ENCODE measurements at places on chromosomes 2 and 18.
A peak's percentile ranks its signal among the peaks of the same experiment; 100 is the strongest.

- DNase-seq = no peak
Measured at GRCh38 chr2:43467891-43468290, 127.9 kb downstream of the THADA start.

DNA sequence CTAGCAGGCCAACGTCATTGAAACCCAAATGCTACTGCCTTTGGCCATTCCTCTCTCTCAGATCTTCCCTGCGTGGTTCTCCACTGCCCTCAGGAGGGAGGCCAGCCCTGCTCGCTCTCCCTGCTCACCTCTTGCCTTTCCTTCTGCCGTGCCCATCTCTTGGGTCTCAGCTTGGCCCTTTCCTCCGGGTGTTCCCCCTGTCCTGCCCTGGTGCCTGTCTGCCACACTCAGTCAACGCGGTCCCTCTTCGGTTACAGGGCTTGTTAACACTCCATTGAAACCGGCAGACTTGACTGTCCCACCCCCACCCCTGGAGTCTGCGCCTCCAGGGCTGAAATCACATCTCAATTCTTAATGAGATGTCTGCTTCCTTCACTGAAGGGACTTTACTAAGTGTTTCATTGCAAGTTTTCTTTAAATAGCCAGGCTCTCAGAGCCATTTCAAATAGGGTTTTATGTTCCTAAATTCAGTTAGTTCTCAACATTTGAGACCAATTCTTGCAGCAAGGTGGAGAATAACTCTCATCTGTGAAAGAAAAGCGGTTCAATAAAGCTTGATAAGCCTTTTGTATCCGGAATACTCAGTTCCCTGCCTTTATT lies 237.6 kb downstream of the DYSF start:
- no peak for DNase-seq

DNA sequence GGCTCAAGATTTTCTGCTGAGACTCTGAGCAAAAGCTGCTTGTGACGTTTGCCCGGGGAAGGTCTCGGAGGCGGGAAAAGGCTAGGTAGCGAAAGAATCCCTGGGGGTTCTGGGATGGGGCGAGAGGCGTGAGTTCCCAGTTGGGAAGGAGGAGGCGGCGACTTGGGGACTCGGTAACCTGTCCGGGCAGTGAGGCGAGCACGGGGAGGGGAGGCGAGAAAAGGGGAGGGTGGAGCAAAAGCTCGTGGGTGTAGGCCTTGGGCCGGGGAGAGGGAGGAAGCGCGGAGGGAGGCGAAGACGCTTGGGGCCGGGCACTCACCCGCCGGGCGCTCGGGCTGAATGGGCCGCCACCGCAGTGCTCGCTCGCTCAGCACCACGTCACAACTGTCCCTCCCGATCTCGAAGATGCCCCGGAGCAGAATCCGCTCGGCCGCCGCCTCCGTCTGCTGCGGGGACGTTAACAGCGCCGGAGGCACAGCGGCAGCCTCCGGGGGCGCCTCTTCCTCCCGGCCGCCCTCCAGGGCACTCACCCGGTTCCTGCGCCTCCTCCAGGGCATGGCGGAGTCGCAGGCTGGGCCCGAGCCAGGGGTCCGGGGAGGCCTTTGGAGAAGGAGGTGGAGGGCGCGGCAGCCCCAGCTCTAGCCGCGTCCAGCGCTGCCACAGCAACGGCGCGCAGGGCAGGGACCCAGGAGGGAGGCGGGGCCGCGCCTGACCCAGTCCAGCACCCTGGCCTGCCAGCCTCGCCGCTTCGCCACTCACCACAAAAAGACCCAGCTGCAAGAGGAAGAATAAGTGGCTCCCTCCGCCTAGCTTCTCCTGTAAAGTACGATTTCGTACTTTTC lies at the start of gene CERKL:
CERKL (minus strand) TSS at position 656 of the 842 bp plus-strand sequence; CDS start at position 557, 99 bp downstream.
- DNase-seq = peak; percentile 83

- DNase-seq = no peak
Measured at GRCh38 chr18:11002277-11002676, 147.1 kb downstream of the PIEZO2 start.

DNA sequence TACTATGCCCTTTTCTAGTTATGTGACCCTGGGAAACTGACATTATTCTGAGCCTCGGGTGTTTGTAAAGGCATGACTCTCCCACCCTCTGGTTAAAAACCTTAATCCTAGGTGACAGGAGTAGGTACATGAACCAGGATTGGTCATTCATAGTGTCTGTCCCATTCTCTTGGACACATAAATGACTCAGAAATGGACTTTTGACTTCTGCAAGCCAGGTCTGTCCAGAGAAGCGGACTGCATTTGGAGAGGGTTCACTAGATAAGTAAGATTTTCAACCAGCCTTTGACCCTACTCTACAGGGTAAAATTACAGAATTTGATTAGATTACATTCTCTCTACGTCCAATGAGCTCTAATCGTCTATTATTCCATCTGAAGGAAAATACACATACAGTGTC lies 285.9 kb downstream of the DPP10 start:
- DNase-seq = no peak

GRCh38 chr2:184419744-184420143 lies 178.6 kb upstream of the ZNF804A start:
- DNase-seq = no peak

GRCh38 chr2:239002591-239002953 lies 154.7 kb downstream of the TWIST2 start:
- no peak for DNase-seq

- no peak for DNase-seq
Measured at GRCh38 chr2:228675646-228676045, 494.2 kb upstream of the SPHKAP start.

GRCh38 chr18:62281684-62282083 lies 43.4 kb upstream of the TNFRSF11A start:
- no peak for DNase-seq

DNA sequence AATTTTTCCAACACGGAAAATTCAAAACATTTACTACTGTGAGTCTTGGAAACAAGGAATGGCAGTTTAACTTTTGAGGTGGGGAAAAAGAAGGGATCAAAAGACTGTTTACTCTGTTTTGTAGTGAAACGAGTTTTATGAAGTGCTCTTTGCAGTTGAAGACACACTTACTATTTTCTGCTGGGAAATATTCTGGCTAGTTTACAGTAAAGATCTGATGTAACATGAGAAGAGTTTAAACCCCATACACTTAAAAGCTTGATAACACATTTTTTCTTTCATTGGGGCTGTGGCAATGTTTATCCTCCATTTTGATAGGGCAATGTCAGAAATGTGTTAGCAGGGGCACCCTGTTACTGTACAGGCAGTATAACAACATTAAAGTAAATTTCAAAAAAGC lies 124.9 kb upstream of the SMAD7 start:
- no peak for DNase-seq

DNA sequence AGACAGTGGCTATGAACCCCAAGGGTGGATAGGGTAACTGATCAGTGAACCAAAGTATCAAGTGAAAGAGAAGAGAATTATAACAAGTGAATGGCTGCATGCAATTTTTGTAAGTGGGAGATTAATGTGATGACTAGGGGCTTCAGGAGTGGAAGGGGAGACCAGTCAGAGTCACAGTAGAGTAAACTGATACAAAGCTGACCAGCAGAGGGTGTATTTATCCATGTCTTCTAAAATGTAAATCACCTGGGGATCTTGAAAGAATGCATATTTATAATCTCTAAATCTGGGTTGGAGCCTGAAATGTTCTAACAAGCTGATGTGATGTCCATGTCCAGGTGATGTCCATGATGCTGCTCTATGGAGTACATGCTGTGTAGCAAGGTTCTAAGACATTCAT lies 1351.3 kb upstream of the CHAC2 start:
- no peak for DNase-seq

- no peak for DNase-seq
Measured at GRCh38 chr2:105708697-105709096, 36.0 kb upstream of the NCK2 start.

DNA sequence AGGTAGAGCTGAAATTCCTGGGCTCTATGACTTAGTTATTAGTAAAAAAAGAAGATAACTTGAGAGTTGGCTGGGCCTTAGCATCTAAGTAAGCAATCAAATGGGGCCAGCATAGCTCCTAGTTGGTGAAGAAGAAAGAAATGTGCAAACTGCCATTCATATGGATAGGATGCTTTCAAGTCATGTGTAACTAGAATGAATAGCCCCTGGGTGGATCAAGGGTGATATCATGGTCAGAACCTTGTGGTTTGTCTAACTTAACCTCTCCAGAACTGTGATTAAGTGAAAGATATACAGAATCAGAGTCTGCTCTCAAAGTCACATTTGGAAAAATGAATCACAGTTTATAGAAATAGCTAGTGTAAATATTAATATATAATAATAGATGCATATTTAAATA lies 198.7 kb upstream of the DTNA start:
- DNase-seq = no peak

GRCh38 chr2:242098034-242098433 lies 228.5 kb downstream of the RTP5 start:
- no peak for DNase-seq

DNA sequence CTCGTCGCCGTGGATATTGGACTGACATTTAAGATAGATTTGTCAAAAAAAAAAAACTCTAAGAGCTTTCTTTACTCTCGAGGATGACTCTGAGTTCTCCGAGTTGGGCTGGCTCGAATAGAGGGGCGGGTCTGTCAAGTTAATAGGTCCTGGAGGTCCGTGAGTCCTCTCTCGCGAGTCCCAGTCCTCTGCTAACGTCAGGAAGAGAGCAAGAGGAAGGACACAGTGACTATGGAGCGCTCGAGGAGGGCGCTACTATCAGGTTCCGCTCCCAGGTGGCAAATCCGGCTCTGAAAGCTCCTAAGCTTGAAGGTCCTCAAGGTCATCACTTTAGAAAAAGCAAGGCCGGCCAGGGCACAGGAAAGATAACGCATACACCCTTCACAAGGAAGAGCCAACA lies 404 bp upstream of the AKAIN1 start:
- DNase-seq = no peak

GRCh38 chr2:19949071-19949470 lies 40.8 kb downstream of the WDR35 start:
- no peak for DNase-seq

GRCh38 chr2:215358312-215358845 lies 46.5 kb downstream of the ATIC start:
- no peak for DNase-seq

DNA sequence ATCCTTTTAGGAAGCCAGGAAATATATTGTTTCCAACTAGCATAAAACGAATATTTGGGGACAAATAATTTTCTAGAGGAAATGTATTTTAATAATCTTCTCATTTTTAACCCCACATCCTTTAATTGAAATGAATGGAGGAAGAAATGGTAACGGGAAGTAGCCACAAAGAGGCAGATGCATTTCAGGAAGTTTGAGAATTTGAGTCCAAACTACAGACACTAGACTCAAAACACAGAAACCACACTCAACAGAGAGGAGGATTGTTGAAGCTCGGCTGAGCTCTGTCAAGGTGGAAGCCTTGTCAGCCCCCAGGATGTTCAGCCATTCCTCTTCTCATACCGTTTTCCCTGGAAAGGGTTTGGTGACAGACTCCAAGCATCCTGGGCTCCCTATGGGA lies 288.5 kb downstream of the NAPG start:
- no peak for DNase-seq

DNA sequence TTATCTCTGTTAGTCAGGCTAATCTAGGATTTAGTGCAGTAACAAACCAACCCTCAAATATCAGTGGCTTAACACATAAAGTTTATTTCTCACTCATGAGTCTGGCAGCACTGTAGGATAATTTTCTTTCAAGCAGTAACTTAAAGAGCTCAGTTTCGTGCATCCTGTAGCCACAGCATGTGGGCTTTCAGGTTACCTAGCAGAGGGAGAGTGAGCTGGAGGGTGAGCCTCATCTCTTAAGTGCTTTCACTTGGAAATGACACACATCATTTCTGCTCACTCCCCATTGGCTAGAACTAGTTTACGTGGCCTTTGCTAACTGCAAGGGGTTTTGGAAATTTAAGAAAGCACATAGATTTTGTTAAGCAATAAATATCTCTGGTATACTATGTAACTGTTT lies 96.9 kb downstream of the KCNS3 start:
- DNase-seq = no peak

DNA sequence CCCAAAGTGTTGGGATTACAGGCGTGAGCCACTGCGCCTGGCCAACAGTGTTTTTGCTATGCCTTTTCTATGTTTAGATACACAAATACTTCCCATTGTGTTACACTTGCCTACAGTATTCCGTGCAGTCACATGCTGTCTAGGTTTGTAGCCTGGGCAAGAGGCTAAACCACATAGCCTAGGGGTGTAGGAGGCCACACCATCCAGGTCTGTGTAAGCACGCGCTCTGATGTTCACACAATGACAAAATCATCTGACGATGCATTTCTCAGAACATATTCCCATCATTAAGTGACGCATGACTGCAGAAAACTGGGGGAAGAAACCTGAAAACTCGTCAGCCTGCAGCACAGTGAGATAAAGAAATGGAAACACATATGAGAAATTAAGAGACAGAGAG lies 46.1 kb upstream of the TWIST2 start:
- no peak for DNase-seq

DNA sequence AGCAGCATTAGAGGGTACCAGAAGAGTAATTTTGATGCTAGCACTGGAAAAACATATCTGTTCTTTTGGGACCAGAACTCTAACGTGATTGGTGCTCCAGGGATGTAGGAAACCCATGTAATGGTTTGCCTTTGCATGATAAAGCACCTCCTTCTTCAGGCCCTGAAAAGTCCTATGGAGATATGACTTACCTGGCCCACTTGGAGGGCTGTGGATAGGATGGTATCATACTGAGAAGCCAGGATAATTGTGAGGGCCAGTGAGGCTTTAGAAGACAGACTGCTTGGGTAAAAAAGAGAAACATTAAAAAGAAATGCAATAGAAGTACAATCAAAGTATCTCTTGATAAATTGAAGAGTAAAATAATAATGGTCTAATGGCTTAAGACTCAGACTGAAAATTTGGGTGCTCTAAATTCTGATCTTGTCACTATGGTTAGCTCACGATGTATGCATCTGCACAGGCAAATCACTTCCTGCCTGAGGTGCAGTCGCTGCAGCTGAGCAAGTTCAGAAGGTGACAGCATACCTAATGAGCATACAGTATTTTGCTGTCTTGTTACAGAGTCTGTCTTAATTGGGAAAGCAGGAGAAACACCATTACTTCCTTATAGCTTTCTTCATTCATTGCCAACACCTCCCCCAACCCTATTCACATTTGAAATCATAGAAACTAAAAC lies 371.5 kb downstream of the NUP35 start:
- no peak for DNase-seq

DNA sequence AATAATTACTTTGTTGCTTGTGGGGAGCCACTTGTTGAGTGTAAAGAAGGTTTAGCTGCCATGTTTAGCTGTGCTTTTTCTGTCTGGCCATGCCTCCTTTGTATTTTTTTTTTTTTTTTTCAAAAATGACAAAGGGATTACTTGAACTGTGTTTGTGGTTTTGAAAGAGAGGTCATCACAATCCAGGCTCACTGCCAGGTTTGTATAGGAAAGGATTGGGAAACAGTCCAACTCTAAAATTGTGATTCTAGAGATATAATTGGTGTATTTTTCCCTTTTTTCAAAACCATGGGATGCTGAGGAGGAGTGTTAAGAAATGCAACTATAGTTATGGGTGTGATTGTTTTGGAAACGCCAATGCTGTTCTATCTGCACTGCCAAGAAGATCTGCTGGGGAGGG lies 4.3 kb downstream of the ITPRIPL1 start:
- no peak for DNase-seq
